NCI-H524 (cell line): ENCODE measurements at places on chromosomes 6 and 20.

DNA sequence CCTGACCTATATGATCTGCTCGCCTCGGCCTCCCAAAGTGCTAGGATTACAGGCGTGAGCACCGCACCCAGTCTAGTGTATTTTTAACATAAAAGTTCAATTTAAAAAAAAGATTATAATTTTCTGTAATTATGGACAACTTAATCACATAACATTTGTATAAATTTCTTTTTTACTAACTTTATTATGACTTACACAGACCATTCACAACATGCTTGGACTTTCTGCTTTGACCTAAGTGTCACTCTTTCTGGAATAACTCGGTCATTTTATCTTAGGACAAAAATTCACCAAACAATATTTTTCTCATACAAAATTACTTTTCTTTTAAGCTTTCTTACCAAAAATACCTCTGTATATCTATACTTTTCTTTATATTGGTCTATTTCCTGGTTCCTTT, 15.4 kb upstream of the IL22RA2 start:
- DNase-seq, result no peak

DNA sequence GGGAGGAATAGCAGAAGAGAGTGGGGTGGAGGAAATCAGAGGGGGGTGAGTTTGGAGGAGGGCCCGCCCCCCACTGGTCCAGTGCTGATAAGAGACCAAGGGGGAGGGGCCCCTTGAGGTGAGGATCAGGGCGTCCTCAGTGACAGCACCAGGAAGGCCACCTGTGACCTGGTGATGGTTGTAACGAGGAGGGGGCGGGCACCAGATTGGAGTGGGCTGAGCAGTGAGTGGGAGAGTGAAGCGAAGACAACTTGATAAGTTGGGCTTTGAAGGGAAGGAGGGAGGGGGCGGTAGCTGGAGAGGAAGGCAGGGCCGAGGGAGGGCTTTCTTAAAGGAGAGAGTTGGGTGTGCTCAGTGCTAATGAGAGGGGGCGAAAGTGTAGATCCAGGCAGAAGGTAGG, 30.7 kb downstream of the CDH22 start:
- no peak for DNase-seq

DNA sequence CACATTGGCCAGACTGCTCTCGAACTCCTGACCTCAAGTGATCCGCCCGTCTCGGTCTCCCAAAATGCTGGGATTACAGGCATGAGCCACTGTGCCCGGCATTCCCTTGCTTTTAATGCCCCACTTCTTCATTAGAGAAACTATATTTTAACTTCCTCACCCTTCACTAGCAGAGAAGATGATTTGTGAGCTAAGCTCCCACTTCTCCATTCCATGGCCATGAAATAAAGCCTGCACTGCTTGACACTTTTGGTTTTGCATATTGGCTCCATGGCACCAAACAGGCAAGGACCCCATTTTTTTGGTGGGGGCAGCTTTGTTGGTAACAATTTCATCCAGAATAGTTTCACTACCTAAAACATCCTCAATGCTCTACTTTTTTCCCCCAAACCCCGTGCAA, 145.3 kb downstream of the TFAP2B start:
- no peak for DNase-seq

GRCh38 chr6:126118058-126118755, 131.9 kb downstream of the TRMT11 start:
- peak; percentile 91 for DNase-seq

GRCh38 chr6:35634316-35634715, 54.4 kb downstream of the FKBP5 start:
- no peak for DNase-seq

- DNase-seq, result no peak
Measured at GRCh38 chr6:71982389-71982788, 96.0 kb downstream of the RIMS1 start.

DNA sequence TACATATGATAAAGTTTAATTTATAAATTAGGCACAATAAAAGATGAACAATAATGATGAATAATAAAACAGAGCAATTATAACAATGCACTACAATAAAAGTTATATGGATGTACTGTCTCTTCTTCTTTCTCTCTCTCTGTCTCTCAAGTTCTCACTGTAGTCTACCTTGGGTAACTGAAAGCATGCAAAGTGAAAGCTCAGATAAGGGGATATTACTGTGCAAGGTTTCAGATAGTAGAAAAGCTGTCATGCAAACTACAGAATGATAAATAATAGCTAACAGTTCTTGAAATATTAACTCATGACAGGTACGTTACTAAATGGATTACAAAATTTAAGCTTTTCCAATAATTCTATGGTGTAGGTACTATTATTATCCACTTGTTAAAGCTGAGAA, 311.9 kb upstream of the PRDM1 start:
- DNase-seq, result no peak

- no peak for DNase-seq
Measured at GRCh38 chr20:37680420-37680819, 13.4 kb upstream of the CTNNBL1 start.

DNA sequence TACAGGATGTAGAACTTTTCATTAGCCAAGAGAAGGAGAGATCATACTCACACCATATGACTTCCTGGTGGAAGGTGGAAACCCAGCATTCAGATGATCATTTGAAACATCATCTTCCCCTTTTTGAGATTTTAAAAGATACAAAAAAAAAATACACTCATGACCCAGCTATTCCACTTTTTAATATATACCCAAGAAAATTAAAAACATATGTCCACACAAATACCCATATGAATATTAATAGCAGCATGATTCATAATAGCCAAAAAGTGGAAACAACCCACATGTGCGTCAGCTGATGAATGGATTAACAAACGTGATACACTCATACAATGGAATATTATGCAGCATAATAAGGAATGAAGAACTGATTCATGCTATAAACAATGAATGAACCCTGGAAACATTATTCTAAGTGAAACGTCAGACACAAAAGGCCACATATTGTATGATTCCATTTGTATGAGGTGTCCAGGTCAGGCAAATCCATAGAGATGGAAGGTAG, 130.0 kb upstream of the SGK1 start:
- DNase-seq, result no peak

- no peak for DNase-seq
Measured at GRCh38 chr20:44020406-44021148, 105.9 kb downstream of the TOX2 start.

GRCh38 chr6:34529665-34530327, 26.3 kb downstream of the SPDEF start:
- DNase-seq, result peak; percentile 32

- DNase-seq, result no peak
Measured at GRCh38 chr20:46741924-46742668, 32.6 kb downstream of the SLC2A10 start.

- DNase-seq, result no peak
Measured at GRCh38 chr20:23227976-23228375, 122.6 kb upstream of the NXT1 start.
